ENCODE measurements at places on chromosomes 4 and X.

DNA sequence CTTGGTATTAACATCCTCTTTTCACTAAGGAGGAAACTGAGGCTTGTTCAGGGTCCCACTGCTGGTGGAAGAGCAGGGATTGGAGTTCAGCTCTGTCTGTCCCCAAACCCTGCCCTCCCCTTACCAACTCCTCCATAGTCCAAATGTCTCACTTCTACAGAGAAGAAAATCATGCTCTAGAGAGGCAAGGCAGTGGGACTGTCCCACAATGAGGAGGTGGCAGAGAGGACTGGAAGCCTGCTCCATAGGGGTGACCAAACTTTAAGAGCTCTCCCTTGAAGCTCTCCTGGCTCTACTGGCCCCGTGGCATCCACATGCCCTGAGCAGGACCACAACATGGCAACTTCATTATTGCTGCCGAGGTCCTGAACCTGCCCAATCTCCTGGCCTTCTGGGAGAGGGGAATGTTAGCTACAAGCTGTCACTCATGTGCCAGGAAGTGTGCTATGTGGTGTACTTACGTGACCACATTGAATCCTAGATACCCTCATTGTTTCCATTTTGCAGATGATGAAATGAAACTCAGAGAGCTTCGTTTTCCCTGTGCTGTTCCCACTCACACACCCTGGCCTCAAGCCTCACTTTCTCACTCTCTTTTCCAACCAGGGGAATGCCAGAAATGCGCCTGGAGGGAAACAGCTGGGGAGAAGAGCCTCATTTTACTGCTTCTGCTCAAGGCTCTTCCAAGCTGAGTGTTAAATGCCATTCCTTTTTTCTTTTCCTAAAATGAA, 71.5 kb downstream of the ANAPC4 start:
- no peak for DNase-seq

DNA sequence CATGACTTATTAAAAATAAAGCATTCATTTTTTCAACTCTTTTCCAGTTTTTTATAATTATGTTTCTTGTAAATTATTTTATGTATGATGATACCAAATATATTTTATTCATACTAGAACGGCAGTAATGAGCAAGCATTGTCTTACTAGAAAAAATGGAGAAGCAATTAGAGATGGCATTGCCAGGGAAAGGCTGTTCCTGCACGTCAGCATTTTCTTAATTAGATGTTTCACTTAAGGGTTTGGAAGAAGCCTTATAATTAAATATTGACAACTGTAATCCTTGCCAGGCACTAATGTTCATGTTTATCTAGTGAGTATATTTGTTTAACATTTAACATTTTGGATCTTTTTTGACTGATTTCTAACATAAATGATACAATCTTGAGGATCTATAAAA, 16.6 kb downstream of the FAM149A start:
- DNase-seq: no peak

GRCh38 chr4:151199319-151200190, 77.4 kb upstream of the PRSS48 start:
- DNase-seq: no peak

DNA sequence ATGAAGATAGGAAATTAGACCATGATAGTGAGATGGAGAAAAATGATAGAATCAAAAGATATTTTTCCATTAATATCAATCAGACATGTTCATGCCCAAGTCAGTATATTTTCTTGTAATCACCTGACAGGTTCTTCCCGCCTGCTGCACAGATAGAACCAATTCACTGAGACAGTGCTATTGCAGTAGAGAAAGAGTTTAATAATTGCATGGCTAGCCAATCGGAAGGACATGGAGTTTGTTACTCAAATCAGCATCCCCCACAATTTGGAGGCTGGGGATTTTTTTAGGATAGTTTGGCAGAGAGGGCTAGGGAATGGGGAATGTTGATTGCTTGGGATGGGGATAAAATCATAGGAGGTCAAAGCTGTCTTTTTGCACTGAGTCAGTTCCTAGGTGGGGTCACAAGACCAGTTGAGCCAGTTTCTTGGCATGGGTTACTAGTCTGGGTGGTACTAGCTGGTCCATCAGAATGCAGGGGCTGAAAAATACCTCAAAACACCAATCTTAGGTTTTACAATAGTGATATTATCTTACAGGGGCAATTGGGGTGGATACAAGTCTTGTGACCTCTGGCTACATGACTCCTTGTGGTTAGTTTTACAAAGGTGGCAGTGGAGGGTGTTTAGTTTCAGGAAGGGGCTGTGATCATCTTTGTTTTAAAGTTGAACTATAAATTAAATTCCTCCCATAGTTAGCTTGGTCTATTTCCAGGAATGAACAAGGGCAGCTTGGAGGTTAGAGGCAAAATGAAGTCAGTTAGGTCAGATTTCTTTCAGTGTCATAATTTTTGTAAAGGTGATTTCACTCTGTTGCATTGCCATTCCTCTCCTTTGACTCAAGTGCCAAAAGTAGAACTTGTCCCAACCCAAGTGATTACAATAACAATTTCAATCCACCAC, 100.3 kb upstream of the PDE5A start:
- no peak for DNase-seq

DNA sequence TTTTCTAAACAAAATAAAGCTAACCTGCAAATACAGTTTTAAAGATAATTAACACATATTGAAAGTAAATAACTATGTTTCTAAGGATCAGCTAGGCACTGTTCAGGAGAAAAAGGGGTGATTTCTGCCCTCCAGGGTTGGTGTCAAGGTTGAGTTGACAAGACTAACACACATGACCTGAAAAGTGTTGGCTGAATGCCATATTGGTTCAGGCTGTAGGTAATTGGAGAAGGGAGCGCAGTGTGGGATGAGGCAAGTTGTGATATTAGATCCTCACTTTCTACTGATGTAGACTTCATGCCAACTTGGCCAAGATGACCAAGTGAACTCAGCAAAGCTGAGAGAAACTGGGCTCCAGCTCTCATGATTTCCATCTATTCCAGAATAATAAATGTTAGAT, 42.2 kb downstream of the PPM1K start:
- DNase-seq: no peak

DNA sequence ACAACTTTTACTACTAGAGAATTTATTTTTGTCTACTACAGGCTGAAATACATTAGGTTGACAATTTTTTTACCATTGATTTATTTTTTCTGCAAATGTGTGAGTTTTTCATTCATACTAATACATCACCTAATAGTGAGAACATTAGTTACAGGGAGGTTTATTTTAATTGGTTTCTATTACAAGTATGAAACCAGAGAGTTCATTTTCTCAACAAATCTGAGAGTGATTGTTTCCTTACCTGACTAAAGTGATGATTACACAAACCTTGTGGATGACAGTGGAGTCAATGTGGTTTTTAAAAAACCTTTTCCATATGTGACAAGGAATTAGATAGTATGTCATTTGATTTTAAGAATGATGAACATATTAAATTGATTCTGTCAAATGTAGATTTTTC, 227.4 kb downstream of the PALLD start:
- no peak for DNase-seq

DNA sequence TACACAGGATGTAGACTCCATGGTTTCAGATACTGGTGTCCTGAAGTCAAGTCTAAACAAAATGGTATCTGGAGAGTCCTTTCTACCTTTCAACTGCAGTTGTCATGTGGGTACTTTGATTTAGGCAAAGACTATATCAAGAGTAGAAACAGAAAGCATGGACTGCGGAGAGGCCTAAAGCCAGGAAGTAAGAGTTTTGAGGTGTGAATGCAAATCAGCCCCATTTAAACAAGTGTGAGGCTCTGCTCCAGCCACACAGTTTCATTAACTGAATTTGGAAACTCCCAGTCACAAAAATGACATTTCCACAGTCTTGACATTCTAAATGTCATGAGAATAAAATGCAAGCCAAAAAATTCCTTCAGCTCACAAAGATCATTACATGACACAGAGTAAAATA, 87.2 kb upstream of the MCF2 start:
- DNase-seq: no peak

- DNase-seq: no peak
Measured at GRCh38 chrX:107429090-107429489, 20.4 kb upstream of the FRMPD3 start.

GRCh38 chr4:25878676-25879075, 15.9 kb upstream of the SEL1L3 start:
- DNase-seq: no peak

GRCh38 chrX:49762175-49762720, 66.5 kb upstream of the PAGE1 start:
- DNase-seq: no peak

GRCh38 chrX:78104447-78105176, 564 bp downstream of the PGK1 start:
- peak; percentile 21 for DNase-seq

DNA sequence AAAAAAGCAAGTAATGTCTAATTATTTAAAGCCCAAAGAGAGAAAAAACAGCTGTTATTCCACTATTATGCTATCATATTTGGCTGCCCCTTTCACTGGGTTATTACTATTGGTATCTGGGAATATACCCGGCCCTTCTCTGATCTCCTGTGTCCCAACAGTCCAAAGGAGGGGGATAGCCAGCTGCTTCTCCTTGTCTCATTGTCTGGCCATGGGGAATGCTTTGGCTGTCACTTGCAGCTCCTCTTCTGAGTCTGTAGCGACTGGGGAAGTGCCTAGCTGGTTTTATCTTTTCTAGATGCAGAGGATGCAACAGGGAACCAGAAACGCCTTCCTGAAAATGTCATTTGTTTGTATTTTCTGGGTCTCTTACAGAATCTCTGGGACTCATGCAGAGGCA, 33.9 kb downstream of the MGARP start:
- DNase-seq: no peak

DNA sequence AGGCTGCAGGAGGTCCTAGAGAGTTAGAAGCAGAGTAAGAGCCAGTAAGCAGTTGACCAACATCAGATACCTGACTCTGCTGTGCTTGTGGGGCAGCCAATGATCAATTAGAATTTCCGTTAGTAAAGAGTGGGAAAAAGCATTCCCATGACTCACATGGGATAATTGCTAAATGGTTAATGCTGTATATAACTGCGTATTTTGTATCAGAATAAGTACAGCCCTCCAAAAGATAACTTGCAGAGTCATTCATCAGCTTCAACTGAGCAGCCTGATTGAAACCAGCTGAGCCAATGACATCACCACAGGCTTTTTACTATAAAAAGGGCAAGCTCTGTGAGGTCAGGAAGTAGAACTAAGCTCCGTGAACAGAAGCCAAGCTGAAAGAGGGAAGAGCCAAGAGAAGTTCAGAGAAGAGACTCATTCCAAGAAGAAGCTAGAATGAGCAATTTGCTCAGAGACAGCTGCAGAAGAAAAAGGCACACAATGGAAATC, 67.9 kb downstream of the PPP3CA start:
- DNase-seq: no peak
